ENCODE measurements at places on chromosomes 13 and 19.

DNA sequence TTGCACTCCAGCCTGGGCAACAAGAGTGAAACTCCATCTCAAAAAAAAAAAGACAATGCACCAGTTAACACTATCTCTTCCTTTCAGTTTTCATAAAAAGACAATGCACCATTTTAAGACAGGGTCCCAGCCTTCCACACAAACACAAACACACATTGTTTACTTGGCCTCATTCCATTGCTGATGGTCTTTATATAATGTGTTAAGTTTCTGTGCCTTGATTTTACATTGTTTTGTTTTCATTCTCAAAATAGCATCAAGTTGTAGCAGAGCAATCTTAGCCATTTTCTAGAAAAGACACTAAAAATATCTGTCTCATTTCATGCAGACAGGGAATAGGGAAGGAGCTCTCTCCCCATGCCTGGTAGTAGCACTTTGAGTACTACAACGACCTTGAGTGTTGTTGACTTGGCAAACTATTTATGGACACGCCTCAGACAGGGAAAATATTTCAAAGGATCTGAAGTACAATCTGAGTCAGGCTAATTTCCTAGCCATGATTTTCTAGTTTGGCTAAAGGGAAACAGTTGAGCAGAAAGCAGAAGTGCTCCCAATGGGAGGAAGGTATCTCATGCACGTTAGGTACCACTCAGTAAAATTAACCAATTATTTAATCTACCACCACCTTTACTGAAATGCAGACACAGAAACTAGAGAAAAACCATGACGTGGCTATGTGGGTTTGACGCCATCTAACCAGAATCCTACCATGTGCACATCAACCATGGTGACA lies 120.6 kb downstream of the ABCC4 start:
- no peak for DNase-seq

DNA sequence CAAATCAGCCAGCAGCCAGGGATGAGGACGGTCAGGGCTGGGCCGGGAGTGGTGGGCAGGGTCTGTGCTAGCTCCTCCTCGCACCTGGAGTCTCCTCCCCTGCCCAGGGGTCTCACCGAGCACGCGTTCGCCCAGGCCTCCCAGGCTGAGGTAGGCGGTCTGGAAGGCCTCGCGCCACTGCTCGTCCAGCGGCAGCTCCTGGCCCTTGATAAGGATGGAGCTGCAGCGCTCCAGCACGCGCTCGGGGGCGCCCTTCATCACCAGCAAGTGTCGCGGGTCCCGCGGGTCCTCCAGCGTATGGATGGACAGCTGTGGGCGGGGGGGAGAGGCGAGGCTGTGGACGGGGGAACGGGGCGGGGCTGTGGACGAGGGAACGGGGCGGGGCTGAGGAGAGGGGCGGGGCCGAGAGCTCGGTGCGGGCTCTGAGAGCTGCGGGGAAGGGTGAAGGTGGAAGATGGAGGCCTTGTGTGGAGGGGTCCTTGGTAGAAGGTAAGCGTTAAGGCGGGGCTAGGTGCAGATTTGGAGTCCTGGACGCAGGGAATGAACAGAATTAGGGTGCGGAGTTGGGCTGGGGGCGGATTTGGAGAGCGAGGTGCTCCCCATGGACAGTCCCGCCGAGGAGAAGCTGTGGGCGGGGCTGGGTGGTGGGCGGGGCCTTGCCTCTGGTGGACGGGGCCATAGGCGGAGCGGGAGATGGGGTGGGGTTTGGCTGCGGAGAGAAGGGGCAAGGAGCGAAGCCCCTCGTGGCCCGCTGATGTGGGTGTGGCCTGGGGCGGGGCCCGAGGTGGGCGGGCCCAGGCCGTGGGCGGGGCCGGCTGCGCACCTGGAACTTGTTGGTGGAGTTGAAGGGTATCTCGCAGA lies 5.7 kb downstream of the ATP4A start:
- DNase-seq: peak; percentile 89

GRCh38 chr19:5575590-5575989 lies 7.8 kb upstream of the TINCR start:
- DNase-seq: no peak

DNA sequence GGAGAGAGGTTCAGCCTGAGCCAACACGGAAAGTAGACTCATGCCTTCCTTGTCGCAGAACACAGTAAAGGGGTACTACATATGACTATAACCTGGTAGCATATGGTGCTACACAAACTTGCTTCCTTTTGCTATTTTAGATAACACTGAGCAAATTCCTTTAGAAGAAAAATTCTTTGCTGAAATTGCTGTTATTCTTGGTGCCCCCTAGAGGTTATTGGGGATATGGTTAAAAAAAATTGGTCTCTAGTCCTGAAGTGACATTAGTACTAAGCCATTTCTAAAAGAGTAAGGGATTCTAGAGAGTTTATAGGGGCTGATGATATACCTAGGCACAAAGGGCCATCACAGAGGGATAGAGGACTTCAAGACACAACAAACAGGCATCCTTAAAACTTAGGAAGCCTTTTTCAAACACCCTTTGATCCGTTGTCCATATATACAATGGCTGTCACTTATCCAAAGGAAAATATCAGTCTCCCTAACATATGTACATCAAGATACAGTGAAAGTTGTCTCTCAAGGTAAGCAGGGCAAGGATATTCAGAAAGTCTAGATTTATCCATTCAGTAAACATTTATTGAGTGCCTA lies 13.9 kb upstream of the HS6ST3 start:
- DNase-seq: no peak

GRCh38 chr19:38395381-38396114 lies 7.1 kb downstream of the SPRED3 start:
- no peak for DNase-seq

DNA sequence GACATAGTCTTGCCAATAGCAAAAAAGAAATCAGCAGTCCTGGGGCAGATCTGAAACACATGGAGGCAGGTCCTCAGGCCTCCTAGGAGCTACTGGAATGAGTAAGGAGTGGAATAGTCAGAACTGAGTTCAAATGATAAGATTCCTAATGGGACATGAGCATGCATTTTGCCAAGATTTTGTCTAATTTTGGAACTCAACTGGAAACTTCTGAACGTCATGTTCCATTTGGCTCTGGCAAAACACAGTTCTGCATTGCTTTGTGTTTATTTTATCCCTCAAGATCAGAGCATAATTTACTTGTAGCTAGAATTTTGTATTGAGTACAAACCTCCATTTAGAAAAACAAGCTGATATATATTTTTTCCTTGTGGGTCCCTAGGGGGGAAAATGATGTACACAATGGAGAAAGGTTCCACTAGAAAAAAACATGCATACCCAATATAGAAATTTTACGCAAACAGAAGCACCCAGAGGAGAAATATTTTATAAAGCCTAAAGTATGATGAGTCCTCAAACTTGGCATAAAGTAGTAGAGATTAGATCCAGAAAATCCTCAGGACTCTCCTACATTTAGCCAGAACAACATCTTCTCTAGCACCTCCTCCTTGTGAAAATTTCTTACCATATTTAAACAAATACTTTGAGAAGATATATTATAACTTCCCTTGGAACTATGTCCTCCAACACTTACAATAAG lies 149.0 kb upstream of the SERP2 start:
- DNase-seq: no peak

DNA sequence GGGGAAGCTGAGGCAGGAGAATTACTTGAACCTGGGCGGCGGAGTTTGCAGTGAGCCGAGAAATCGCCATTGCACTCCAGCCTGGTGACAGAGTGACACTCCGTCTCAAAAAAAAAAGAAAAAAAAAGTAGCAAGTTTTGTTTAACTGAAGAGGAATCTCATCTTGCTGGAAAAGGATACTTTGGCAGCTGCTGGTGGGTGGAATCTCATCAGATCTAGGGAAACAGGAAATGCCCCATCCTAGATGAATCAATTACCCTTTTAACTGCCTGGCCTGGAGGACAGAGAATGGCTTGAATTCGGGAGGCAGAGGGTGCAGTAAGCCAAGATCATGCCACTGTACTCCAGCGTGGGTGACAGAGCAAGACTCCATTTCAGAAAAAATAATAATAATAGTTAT lies 8.4 kb downstream of the ZNF320 start:
- DNase-seq: no peak

GRCh38 chr13:102517959-102518358 lies 78.8 kb upstream of the TPP2 start:
- DNase-seq: no peak

DNA sequence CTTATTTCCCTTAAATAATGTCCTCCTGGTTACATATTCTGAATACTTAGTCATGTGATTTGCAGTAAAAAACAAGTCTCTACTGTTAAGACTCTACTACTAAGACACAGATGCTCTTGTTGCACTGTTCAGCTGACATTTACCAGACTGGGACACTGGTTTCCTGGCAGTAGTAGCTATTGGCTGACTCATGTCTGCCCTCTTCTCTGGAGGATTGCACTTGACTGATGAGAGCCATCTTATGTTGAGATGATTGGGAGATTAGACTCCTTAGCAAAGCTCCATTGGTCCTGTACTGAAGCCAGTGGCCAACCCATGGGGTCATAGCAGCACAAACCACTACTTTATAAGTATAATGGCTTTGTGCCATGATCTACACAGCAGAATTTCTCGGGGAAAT lies 1672.6 kb upstream of the PCDH20 start:
- no peak for DNase-seq

- DNase-seq: no peak
Observed at GRCh38 chr13:109654341-109655205, 131.8 kb downstream of the IRS2 start.

GRCh38 chr13:80586356-80586755 lies 245.4 kb upstream of the SPRY2 start:
- DNase-seq: no peak
